Right renal pelvis (tissue), 4 donors: ENCODE measurements at places on chromosomes 12 and 14.
A peak's percentile ranks its signal among the peaks of the same experiment; 100 is the strongest.

DNA sequence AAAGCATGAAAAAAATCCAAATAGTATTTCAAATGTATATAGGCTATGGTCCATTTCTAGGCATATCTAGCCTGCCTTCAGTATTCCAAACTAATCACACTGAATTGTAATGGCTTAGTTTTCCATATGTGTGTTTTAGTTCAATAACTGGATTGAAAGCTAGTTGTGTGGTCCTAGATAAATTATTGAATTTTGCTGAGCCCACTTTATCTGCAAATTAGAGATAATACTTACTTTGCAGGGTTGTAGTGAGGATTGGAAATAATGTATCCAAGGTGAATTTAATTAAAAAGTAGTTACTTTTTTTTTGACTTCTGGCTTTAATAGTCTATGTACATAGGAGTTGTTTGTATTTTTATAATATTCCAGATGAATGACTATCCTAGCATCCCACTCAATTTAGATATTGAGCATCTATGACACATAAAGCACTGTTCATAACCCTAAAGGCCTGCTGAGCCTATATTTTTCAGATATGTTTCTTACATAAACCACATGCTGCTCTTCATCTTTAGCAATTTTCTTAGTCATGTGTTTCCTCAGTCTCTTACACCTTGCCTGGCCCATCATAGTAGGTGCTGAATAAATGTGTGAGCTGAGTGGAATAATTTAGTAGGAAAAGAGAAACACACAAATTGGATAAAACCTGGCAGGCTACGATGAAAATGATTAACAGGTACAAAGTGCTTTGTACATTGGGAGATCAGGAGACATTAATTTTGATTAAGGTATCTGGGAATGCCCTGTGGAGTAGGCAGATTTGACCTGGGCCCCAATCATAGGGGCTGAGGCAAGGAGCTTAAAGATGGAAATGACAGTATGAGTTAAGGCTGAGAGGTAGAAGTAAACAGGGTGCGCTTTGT lies 1.1 kb upstream of the ATP23 start:
- DNase-seq: no peak

DNA sequence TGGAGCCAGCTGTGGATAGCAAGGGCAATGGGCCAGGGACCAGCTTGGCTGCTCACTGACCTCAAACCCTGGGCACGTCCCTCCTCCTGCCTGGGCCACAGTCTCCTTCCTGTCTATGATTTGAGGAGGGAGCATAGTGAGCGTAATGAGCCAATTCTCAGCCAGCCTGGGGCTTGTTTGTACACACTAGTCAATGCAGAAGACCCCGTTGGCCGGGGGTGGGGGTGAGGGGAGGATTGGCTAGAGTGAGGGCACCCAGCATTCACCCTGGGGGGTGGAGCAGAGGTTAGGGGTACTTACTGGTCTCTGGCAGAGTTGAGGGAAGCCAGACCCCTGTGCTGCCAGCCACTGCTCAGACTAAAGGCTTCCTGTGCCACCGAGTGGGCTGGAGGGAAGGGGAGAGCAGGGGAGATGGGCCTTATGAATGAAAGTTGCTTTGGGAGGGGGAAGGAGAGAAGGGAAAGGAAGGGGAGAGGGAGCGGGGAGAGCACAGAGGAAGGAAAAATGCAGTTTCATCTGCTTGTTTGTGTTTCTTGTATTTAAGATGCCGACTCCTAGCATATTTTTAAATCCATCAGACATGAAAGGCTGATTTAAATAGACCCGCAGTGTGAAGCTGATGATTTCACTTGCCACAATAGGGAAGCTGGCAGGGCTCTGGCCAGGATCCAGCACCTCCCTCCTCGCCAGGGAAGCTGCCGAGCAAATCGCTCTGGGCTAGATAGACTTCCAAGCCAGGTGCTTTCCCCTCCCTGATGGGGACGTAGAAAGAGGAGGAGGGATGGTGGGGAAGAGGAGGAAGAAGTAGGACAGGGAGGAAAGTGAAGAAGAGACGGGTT lies 114.0 kb downstream of the PRMT8 start:
- peak; percentile 6 for DNase-seq

- DNase-seq: no peak
Observed at GRCh38 chr12:32437095-32437515, 37.7 kb downstream of the FGD4 start.

DNA sequence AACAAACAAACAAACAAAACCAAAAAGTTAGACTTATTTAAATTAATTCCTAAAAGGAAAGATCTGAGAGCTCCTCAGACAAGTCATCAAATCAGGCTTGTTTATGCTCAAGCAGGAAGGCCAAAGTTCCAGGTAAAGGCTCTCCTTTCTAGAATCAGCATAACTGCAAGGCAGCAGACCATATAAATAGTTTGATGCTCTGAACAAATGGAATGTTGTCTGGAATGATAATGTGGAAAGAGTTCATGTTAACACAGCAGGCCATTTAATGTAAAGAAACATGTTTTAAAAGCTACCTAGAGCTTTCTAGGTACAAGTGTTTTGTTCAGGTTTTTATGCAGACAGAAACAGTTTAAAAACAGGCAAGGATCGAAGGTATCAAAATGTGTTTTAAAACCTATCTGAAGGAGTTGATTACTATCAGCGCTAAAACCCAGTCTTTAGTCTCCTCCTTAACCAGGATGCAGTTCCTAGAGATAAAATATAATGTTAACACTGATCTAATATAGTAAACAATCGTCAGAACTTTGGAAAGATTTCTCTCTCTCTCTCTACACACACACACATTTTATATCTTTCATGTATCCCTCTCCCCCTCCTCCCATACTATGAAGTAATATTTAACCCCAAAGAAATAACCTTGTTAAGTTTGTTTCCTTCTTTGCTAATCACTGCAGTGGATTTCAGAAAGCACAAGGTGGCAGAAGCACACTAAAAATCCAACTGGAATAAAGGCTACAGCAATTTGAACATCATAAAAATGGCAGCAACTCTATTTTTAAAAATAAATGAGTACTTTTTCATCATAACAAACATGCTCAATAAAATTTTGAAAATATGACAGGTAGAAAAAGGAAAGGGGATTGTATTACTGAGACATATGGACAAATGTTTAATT lies 135.5 kb downstream of the PAWR start:
- DNase-seq: no peak

- DNase-seq: no peak
Observed at GRCh38 chr12:55820679-55821078, 2.8 kb downstream of the ORMDL2 start.

DNA sequence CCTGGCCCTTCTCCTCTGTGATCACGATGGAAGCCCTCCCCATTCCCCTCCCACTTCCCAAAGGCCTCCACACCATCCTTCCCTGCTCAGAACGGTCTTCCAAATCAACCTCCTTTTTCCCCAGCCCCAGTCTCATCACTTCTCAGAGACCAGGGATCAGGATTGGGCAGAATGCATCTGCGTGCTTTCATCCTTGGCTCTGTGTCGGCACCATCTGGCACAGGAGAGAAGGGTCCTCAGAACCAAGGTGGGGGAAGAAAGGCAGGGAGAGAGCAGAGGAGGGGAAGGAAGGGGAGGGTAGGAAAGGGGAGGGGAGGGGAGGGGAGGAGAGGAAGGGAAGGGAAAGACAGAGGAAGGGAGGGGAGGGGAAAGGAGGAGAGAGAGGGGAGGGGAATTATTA lies 52.4 kb upstream of the FICD start:
- no peak for DNase-seq
